ENCODE measurements at places on chromosomes 12 and 14.
A peak's percentile ranks its signal among the peaks of the same experiment; 100 is the strongest.

GRCh38 chr12:58034712-58035111 lies 93.3 kb downstream of the ATP23 start:
- DNase-seq, result no peak

DNA sequence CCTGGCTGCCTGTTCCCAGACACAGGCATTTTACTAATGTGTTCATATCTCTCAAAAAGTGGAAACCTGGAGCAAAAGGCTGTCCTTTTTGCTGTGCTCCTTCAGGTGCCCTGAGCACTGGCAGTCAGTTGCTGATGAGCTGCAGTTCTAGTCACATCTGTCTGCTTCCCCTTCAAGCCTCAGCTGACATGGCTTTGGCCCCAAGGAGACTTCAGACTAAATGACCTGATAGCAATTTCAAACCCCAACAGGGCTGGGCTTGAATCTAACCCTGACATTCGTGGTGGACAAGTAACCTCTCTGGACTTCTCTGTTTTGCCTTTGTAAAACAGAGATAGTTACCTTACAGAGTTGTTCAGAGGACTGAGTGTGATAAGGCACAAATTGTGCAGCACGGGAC lies 5.7 kb downstream of the SERPINA9 start:
- no peak for DNase-seq

DNA sequence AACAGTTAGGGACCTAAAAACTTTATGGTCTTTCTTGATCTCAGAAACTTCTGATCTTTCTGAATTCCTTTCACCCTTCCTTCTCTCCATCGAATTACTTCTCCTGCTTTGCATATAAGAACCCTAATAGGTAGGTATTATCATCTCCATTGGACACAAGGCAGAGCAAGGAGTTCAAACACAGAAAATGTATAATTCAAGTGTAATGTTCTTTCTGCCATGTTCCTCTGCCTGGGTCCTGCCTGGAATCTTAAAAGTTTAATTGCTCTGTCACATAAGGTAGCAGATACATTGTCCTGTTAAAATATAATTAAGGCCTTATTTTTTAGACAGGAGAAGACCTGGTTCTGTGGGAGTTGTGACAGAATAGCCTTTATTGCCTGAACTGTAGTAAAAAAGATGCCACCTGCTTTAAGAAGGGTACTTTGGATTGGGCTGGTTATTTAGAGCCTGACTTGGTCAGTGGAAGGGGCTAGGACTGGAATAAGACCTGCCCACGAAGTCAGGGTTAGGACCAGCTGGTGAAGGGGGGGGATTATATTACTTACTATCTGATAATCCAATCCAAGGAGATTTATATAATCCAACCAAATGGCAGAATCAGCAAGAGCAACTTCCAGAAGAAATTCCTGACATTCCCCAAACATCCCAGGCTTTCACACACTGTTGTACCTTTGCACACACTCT lies 10.4 kb downstream of the G2E3 start:
- DNase-seq, result no peak

- no peak for DNase-seq
Observed at GRCh38 chr12:130058926-130059472, 103.3 kb upstream of the FZD10 start.

- DNase-seq, result no peak
Observed at GRCh38 chr14:102491366-102491765, 18.2 kb downstream of the ANKRD9 start.

DNA sequence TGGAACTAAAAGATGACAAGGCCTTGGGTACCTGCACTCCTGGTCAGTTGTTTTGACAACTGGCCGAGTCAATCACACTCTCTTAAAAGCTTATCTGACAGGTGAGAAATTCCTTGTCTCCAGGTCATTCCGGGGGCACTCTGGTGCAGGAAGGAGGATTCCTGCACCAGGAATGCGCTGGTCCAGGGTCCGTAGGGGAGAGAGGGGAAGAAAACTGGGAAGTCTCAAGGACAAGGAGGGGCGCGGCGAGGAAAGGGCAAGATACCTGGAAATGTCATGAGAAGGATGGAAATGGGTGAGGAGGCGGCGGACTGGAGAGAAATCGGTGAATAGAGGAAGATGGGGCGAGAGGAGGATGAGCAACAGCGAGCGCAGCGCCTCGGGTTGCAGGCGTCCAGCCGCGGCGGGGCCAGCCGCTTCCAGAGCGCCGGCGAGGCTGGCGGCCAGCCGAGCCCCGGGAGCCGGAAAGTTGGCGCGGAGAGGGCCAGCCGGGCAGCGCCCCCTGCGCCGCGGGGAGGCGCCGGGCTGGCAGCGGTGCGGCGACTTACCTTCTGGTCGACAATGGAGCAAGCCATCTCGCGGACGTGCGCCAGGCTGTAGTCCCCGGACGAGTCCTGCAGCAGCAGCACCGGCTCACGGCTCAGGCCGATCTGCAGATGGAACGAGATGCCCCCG lies 809 bp downstream of the PRKD1 start:
- DNase-seq, result peak; percentile 47

DNA sequence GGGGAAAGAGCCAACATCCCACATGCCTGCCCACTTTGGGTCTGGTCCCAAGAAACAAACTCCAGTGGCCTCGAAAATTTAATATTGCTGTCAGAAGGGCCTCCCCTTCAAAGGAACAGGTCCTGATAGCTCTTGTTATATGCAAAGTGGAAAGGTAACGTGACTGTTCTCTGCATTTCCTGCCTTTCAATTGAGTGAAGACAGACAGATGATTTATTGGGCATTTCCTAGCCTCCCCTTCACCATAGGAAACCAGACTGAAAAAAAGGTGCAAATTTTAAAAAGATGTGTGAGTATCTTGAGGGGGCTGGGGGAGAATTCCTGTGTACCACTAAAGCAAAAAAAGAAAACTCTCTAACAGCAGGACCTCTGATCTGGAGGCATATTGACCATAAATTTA lies 235.2 kb downstream of the ZFP36L1 start:
- no peak for DNase-seq

- DNase-seq, result no peak
Observed at GRCh38 chr12:38144049-38144448, 172.5 kb upstream of the ALG10B start.

GRCh38 chr14:33229269-33229929 lies 290.7 kb downstream of the NPAS3 start:
- DNase-seq, result no peak

DNA sequence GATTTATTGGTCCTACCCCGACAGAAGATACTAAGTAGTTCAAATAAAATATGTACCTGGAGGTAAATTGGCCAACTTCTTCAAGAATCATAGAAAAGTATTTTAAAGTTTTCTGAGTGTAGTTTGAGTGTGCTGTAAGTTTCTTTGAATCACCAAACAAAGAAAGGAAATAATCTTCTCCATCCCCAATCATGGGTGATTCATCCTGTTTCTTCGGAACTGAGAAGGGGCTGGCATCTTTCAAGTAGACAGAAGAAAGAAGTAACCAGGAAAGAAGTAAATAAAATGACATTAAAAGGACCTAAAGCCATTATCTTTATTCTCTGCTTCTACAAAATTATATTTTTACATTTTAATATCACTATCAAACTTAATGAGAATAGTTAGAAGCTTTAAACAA lies 6.8 kb downstream of the LMNTD1 start:
- no peak for DNase-seq
